Fibroblast of skin of scalp (primary cell): ENCODE measurements at places on chromosomes 7 and 10.

GRCh38 chr10:111148440-111148839, 71.6 kb downstream of the ADRA2A start:
- no peak for DNase-seq

DNA sequence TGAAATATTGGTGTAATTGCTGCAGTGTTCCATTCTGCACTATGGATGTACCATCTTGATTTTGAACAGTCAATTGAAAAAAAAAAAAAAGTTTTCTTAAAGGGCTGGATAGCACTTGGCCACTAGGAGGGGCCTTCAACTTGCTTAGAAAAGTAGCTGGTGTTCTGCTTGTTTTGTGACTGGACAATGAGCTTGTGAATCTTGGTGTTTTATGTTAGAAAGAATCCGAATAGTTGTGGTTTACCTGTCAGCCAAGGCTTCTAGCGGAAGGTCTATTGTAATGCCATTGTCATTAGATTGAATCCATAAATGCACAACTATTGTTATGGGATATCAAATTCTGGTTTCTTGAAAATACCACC, 77.1 kb downstream of the BMPER start:
- DNase-seq, result peak; percentile 63

DNA sequence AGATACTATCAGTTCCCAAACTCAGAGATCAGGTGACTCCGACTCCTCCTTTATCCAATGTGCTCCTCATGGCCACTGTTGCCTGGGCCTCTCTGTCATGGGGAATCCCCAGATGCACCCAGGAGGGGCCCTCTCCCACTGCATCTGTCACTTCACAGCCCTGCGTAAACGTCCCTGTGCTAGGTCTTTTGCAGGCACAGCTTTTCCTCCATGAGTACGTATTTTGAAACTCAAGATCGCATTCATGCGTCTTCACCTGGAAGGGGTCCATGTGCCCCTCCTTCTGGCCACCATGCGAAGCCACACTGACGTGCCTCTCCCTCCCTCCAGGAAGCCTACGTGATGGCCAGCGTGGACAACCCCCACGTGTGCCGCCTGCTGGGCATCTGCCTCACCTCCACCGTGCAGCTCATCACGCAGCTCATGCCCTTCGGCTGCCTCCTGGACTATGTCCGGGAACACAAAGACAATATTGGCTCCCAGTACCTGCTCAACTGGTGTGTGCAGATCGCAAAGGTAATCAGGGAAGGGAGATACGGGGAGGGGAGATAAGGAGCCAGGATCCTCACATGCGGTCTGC, 162.2 kb downstream of the EGFR start:
- no peak for DNase-seq

DNA sequence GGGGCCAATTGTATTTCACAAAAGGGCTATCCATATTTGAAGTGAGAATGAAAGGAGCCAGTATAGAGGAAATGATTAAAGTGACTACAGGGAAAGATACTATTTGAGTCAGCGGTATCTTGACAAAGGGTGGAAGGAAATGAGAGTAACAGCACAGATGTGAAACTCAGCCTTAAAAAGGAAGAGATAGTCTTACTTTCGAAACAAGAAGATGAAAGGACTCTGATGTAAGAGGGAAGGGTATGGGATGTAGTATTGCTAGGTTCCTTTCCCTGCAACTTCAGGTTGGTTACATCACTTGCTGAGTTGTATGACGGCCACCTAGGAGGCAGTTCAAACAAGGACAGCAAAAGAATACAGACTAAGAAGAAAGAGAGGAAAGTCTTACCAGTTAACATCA, 13.7 kb downstream of the CISD1 start:
- DNase-seq, result no peak

DNA sequence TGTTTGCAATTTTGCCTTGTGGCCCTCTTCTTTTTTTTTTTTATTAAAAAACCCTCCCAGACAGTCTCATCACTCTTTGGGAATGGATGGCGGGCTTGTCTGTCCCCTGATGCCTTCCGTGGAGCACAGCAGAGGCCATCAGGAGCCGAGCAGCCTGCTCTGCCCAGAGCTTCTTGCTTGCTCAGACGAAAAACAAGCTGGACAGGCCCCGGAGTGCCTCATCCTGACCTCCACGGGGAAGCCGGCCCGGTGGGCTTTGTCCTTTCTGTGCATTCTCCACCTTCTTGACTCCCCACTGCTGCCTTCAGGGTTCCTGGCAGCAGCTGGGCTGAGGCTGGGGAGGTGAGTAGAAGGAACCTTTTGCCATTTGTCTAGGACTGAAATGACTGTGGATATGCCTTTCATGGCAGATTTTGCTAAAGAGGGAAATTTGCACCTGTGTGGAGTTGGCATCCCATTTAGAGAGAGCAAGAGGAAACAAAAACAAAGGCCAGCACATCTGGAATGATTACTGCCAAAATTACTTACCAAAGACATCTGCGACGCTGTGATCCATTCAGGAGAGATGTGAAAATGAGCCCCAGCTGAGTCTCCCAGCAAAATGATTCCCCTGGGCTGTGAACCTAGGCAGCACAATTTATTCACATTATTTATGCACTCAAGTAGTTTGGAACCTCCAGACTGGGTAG, 108.3 kb downstream of the AOAH start:
- DNase-seq, result no peak

DNA sequence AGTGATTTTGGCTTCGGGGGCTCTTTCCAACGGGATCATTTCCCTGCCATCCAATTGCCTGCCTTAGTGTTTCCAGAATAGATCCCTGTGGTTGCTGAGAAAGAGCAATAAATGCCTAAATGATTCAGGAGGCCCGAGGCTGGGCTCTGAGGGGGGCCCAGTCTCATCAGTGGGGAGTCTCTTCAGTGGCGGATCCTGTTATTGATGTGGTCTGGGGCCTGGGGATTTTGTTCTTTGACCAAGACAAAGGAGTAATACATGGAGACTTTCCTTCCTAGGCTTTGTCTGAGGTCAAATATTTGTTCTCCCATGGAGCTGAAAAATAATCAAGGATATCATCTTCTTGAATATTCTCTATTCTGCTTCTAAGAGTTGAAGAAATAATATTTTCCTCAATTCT, 40.8 kb downstream of the TAS2R41 start:
- peak; percentile 54 for DNase-seq

- DNase-seq, result peak; percentile 33
Measured at GRCh38 chr10:93219347-93219746, 145.7 kb downstream of the CYP26A1 start.

DNA sequence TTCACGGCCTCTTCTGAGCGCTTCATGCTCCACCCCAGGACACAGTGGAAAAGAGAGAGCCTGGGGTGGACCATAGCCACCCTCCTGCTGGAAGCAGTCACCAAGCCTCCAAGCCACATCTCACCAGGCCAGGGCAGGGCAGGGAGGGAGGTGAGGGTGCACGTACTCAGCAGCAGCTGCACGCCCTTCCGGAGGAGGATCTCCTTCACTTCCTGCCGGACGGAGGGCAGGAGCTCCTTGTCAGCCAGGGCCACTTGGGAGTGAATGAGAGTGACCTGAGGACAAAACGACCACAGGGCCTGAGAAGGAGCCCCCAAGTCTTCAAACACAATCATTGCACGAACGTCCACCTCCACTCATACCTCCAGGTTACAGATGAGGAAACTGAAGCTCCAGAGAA, 15.0 kb downstream of the AIFM2 start:
- DNase-seq, result no peak

DNA sequence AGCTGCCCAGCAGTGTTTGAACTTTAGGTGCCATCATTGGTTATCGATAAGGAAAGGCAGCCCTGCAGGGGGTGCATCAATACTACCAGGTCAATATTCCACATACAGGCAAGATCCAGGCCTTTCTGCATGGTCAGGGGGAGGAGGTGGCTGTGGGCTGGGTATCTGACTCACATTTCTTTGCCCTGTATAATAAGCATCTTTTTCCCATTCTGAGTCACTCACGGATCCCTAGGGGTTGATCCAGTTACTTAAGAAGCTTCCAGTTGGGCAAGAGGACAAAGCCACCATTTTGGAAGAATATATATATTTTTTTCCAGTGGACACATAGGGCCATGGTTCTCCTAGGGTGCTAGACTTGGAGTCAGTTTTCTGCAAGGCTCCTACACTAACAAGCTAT, 114.2 kb upstream of the HABP2 start:
- DNase-seq, result peak; percentile 79

- DNase-seq, result peak; percentile 21
Measured at GRCh38 chr7:24980534-24981170, 674 bp upstream of the OSBPL3 start.
